ENCODE measurements at places on chromosomes 13 and 19.

DNA sequence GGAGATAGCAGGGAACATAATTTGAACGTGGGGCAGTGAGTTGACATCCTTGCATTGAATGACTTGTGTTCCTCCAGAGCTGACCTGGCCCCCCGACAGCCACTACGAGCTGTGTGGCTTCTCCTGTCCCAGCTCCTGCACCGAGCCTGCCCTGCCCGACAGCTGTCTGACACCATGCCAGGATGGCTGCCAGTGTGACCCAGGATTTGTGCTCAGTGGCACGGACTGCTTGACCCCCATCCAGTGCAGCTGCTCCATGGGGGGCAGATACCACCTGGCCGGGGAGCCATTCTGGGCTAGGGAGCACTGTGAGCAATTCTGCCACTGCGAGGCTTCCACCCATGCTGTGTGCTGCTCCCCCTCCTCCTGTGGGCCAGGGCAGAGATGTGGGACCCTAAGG is 29.2 kb upstream of the FXYD3 start:
- no peak for DNase-seq

GRCh38 chr13:113351514-113352026 is 12.4 kb downstream of the GRTP1 start:
- DNase-seq: no peak

- DNase-seq: no peak
These were observed 94.3 kb downstream of the NHLRC3 start for GRCh38 chr13:39132286-39133230.

DNA sequence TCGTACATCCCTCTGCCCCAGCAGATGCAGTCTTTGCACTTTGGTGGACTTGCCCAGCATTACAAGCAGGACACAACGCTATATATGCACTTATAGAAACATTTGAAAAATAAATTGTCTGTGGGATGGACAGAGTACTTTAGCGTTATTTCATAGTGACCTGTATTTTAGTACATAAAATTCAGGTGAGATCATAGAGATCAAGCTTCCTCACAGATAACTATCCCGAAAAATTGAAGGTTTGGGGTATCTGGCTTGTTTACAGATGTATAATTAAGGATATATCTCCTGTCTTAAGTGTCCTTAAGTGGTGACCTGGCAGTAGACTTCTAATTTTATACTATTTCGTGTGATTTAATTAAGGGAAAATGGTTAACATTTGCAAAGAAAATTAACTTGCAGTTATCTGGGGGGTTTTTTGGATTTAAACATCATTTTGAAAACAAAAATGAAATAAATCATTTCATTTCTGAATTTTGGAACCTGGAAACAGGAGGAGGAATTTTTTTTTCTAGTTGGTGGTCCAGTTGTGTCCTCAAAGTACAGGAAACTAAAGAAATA is 977 bp upstream of the MAB21L1 start:
- no peak for DNase-seq

- DNase-seq: no peak
These were observed 75.8 kb upstream of the UBAC2 start for GRCh38 chr13:99124794-99125316.

DNA sequence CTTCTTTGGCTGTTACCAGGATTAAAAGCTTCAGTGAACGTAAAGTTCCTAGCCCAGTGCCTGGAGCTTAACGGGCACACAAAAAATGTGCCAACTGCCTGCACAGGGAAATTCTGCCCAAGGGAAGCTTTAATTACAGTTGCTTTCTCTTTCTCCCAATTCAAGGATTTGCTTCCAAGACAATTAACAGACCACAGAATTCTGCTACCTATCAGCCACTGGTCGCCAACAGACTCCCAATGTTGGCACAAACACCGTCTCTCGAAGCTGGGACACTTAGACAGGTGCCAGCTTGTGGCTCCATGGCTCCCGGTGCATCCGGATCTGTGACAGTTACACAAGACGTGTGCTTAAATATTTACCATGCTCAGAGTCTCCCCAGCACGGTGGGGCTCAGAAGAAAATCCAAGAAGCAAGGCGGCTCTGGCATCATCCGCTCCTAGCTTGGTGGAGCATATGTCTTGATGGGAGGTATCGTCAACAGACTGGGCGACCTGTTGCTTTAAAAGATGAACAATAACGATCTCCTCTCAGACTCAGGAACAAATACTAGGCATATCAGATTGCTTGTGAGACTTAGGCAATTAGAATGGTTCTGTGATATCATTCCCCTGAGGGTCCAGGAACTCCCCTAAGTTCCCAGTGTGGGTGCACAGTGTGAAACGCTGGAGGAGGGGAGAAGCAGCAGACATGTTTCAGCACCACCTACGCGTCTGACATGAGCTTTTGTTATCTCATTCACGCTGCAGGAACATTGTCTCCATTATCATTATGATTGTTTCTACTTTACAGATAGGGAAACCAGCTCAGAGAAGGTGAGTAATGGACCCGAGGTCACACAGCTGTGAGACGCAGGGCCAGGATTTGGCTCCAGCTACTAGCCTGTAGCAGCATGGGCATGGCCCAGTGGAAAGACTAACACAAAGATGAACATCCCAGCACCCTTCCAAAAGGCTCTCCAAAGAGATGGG is 61.6 kb downstream of the ALOX5AP start:
- DNase-seq: no peak

GRCh38 chr13:74287724-74288169 is 153.5 kb upstream of the KLF12 start:
- DNase-seq: peak; percentile 62

GRCh38 chr19:17079710-17080439 is 4.3 kb downstream of the MYO9B start:
- DNase-seq: peak; percentile 50

GRCh38 chr13:114111577-114111976 is 20.8 kb downstream of the RASA3 start:
- DNase-seq: no peak

DNA sequence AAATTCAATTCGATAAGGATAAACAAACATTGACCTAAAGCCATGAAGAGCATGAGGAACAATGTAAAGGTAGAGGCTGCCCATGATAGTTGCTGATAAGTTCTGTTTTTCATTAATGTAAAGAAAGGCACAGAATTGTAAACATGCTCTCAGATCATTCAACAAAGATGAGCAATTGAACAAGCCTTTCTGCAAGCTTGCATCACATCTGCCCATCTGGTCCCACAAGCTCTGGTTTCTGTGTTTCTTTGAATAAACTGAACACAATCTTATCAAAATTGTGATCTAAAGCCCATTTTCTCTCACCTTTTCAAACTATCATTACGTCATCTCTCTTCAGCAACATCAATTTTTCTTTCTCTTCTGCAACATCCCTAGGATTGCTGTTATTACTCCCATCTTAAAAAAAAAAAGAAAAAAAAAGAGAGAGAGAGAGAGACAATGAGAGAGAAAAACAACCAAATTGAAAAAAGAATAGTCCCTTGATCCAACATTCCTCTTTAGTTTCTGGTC is 487.2 kb upstream of the GPC6 start:
- no peak for DNase-seq

DNA sequence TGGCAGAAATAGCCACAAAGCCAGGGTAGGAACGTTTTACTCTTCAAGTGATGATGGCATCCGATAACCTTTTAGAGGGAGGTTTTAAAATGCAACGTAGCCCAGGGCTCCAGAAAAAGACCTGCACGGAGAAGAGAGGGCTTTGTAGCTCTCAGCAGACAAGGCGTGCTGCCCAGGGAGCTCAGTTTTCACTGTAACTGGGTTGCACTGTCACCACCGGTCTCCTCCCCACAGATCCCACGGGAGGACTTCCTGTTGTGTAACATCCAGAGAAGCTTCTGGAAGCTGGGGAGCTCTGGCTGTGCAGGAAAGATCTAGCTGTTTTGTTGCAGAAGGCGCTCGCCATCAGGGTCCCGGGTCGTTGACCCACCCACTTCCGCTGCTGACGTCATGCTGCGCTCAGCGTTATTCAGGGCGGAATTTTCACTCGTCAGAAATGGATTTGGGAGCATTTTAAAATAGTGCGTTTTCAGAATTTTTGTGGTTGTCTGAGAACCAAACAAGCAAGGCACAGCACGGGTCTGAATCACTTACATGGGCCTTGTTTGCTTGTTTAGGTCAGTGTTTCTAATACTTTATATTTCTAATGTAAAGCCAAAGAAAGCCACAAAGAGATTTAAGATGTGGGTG is 50.8 kb downstream of the ATP11A start:
- DNase-seq: no peak

DNA sequence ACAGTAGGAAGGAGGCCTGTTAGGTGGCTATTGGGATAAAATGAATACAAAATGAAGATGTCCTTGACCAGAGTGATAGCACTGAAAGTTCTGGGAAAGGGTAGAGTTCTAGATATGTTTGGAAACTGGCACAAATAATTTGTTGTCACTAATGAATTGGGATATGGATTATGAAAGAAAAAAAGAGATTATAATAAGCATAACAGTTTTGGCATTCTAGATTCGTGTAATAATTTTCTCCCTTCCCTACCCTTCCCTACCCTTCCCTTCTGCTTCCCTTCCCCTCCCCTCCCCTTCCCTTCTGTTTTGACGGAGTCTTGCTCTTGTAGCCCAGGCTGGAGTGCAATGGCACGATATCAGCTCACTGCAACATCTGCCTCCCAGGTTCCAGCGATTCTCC is 271.0 kb upstream of the PRR20A start:
- DNase-seq: no peak

DNA sequence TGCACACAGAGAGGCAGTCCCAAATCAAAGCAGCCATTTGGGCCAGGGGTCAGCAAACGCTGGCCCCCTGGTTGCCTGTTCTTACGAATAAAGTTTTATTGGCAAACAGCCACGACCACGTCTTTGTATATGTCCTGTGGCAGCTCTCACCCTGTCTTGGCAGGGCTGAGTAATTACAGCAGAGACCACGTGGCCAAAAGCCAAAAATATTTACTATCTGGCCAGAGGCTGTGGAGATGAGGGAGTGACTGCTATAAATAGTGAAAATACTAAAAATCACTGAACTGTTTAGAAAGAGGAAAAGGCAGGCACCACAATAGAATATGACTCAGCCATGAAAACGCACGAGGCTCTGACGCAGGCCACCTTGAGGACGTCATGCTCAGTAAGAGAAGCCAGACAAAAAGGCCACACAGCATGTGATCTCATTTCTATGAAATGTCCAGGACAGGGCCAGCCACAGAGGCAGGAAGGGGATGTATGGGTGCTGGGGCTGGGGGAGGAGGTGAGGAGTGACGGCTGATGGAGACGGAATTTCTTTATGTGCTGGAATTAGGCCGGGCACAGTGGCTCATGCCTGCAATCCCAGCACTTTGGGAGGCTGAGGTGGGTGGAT is 29.4 kb downstream of the SMIM24 start:
- no peak for DNase-seq

DNA sequence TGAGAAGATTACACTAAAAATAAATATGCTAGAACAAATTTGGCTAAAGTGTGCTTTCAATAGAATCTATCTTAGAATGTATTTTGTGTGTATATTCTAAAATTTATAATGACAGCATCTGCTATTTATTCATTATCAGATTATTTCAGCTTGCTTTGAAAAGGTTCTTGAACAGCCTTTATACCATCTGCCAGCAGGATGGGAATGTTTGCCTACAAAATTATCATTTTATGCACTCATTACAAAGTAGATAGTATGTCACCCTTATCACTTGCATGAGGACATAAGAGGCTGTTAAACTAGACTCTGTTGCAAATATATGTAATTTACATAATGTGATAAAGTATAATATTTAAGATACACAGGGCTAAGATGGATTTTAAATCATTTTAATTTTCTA is 1286.9 kb upstream of the PCDH20 start:
- no peak for DNase-seq

DNA sequence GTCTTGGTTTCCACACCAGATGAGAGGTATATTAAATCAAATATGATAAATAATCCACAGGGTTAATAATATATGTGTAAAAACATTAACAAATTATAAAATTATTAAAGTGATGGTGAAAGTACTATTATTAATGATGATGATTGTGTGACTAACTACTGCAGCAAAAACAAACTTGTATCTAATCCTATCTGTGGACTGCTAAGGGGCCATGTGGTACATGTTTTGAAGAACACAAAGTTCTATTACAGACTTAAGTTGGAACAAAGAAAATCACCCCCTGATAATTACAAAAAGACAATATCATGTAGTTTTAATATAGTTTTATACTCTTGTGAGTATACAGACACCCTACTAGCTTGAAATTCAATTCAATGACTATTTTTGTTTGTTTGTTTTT is 504.2 kb upstream of the NBEA start:
- no peak for DNase-seq

DNA sequence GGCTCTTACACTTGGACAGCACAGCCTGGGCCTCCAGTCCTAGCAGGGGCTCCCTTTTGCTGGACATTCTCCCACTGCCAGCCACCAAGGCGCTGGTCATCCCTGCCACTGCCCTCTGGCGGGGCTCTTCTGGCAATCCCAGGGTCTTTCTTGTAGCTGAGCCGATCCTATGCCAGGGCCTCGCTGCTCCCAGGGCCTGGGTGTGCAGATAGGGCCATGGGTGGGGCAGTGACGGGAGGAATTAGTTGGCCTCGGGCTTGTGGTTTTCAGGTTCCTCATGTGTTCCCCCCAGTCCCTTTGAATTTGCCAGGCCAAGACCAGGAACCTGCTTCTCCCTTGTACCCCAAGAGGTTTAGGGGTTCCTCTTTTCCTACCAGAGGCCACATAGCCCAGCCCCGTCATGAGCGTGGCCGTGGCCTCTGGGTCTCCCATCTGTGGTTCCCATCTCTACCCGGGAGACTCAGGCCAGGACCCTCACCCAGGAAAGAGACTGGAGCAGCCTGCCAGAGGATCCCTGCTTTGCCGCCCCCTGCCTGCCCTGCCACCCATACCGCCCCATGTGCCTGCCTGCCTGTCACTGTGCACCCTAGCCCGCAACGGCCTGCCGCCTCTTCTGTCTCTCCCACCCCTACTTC is 26.2 kb downstream of the TMED1 start:
- no peak for DNase-seq

DNA sequence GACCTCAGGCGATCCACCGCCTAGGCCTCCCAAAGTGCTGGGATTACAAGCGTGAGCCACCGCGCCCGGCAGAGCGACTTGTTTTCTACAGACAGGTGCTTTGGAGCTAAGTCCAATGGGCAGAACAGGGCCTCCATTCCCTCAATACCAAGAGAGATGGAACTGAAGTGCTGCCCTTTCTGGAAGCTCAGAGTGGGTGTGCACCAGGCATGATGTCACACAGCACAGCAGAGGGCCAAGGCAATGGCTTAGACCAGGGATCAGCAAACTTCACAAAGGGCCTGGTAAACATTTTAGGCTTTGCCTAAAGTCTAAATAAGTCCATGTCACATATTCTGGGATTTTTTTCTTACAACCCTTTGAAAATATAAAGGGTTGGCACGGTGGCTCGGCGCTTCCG is 21.3 kb downstream of the TLE6 start:
- no peak for DNase-seq

GRCh38 chr19:50639121-50640112 is at the start of gene SYT3:
Gene SYT3 (minus strand): TSS chr19:50639881. CDS start chr19:50637411, 2,470 bp downstream.
- DNase-seq: peak; percentile 19

- DNase-seq: no peak
These were observed 26.2 kb downstream of the ZNF160 start for GRCh38 chr19:53076984-53077383.
